ENCODE measurements at places on chromosomes 4 and X.

DNA sequence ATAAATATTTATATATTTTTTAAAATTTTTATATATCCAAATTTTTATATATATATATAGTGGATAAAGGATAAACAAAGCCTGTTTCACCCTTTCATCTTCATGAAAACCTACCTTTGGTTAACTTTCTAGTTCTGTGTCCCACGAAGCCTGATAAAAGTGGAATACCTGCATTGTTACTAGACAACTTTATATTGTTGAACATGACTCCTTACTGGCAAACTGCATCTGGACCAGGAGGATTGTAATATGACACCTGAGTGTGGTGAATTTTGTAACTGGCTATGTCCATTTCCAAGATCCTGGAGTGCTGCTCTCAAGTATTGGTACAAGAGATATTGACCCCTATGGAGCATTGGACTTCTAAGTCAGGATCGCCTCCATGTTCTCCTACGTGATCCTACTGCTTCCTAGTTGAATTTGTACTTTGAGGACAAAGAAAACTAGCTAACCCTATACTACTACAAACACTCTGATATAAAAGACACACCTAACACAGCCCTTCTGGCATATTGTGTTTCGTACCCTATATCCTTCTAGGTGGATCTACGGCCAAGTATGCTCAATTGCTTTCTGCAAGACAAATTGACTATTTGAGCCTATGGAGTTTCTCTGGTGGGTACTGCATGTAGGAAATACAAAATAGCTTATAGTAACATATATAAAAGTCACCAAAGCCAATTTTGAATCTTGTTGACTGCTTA lies 61.3 kb upstream of the PRRG1 start:
- no peak for DNase-seq

- no peak for DNase-seq
These were observed 16.4 kb downstream of the DSPP start for GRCh38 chr4:87624698-87625097.

GRCh38 chr4:30719454-30720020 lies 632 bp upstream of the PCDH7 start:
- DNase-seq = no peak

DNA sequence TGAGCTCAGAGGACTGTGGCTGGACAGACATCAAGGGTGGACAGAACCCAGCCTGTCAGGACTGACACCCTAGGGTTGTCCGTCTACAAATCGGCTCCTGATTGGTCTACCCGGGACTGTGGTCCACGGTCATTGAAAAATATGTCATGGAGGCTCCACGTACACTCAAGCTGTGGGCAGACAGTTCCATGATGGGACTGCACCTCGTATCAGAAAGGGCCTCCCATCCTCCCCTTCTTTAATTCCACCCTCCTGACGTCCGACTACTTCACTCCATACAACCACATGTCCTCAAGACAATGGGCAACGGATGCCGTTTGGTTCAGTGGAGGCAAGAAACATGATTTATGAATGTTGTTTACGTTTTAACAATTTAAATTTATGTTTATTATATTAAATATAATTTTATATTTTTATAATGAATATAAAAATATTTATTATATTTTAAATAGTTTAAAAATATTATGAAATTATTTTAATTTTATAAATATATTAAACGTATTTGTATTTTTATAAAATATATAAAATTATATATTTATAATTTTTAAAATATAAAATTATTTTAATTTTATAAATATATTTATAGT lies 58.0 kb upstream of the SHOX start:
- no peak for DNase-seq

GRCh38 chrX:31117266-31117665 lies 45.4 kb upstream of the FTHL17 start:
- no peak for DNase-seq

DNA sequence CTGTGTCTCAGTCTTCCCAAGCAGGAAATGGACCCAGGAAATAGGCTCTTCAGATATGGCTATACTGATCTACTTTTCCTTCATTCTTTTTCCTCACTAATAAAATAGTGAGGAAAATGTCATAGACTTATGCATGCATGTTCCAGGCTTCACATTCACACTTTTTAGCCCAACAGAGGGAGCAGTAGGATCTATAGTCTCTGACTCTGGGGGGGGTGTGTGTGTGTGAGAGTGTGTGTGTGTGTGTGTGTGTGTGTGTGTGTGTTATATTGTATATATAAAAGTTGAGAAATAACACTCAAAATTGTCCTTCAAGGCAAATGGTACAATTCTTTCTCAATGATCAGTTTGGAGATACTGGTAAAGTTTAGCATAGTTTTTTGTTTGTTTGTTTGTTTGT lies 297.2 kb upstream of the GALNT7 start:
- DNase-seq = no peak

- no peak for DNase-seq
These were observed 24.3 kb downstream of the HMX1 start for GRCh38 chr4:8847331-8847730.

DNA sequence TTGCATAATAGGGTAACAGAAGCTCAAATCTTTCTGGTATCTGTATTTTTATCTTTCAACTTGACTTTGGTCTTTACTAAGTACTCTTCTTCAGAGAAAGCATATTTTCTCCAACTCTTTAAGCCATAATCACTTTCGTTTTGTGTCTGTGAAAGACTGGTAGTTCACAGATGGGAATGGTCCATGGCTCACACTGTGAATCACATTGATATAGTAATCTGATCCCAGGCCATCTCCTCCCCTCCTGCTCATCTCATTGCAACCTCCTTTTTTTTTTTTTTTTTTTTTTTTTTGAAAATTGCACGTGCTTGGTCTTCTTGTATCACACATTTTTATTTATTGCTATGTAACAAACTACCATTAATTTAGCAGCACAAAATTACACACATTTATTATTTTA lies 694.5 kb upstream of the SLIT2 start:
- DNase-seq = no peak

GRCh38 chr4:825971-826330 lies at the start of gene CPLX1:
TSS of gene CPLX1 (minus strand) at chr4:826129. CDS start at chr4:824522, 1,607 bp downstream.
- no peak for DNase-seq

- DNase-seq = no peak
These were observed 301.6 kb downstream of the NAF1 start for GRCh38 chr4:162865102-162865501.

GRCh38 chr4:88063634-88064296 lies 56.3 kb downstream of the PKD2 start:
- DNase-seq = no peak

DNA sequence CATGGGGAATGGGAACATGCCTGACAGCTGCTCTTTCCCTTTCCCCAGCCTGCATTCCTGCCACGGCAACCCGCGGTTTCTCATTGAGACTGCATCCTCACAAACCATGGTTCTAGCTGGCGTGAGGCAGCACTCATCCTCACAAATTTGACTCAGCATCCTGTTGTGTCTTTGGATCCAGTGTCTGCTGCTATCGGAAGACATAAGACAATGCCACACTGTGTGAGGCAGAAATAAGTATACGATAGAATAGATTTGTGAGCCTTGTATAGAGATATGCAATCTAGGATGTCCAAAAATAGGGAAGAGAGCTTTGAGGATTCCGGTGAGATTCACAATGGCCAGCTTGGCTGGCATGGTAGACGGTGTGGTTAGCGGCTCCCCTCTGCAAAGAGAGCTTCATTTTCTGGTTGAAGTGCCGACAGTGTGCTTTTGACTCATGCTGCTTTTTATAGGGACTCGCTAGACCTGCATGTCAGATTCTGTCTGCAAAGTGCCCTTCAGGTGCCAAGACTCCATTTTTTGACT lies 161.3 kb upstream of the PSAPL1 start:
- no peak for DNase-seq

DNA sequence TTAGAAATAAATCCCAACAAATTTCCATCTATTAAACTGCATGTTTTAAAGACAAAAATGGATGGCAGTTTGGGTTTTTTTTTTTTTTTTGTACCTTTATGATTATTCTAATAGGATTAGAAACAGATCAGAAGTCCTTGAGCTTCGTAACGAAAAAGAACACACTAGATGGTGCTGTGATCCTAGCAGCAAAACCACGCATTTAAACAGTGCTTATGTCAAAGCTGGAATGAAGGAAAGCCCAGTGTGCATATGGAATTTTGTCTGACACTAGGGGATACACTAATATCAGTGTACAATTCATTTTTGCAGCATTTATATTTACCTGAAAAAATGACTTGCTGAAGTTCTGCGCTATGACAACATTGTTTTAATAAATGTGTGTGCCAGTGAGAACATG lies 229.1 kb downstream of the VEGFC start:
- no peak for DNase-seq

DNA sequence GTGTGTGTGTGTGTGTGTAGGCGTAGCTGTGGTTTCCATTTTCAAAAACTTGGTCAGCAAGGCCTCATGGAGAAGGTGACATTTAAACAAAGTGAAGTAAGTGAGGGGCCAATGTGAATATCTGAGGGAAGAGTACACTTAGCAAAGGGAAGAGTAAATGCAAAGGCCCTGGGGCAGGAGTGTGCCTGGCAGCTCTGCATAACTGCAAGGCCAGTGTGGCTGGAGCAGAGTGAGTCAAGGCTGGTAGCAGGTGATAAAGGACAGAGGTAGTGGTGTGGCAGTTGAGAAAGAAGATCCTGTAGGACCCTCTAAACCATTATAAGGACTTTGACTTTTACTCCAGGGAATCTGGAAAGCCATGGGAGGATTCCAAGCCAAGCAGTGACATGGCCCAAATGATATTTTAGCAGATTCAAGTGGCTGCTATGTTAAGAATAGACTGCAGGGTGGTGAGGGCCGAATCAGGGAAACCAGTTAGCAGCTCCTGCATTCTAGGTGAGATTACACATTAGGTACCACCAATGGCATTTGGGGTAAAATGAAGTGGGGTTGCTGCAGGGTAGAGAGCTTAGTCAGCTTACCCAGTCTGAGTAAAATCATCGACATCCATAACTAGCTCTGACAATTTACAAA lies 5.9 kb upstream of the TBC1D1 start:
- DNase-seq = no peak

DNA sequence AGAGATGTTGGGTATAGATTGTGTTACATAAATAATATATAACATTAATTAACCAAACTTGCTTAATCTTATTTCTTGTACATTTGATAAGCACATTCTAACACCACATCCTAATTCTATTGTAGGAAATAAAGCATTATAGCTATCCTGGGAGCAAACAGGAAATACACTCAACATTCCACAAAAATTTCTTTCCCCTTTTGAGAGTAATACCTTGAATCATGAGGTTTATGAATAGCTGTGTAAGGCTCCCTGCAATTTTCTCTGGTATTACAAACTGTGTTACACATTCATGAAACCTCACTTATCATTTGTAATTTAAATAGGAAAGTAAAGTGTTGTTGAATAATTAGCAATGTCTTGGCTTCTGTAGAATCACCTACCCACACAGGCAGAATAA lies 95.1 kb downstream of the TMEM47 start:
- no peak for DNase-seq

DNA sequence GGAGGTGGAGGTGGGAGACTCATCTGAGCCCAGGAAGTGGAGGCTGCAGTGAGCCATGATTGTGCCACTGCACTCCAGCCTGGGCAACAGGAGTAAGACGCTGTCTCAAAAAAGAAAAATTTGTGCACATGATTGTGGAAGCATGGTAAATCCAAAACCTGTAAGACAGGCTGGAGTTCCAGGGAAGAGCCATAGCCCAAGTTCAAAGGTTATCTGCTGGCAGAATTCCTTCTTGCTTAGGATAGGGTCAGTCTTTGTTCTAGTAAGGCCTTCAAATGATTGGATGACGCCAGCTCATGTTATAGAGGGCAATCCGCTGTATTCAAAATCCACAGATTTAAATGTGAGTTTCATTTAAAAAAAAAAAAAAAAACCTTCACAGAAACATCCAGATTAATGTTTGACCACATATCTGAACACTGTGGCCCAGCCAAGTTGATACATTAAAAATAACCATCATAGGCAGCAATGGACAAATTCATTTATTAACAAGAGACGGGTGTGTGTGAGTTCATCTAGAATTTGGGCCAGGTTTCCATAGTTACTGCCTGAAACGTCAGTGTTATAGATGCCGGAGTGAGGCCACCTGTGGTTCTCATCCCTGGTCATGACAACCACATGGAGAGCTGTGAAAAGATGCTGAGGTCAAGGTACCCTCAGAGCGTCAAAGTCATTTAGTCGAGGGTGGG lies 35.2 kb upstream of the SLC2A9 start:
- DNase-seq = no peak

DNA sequence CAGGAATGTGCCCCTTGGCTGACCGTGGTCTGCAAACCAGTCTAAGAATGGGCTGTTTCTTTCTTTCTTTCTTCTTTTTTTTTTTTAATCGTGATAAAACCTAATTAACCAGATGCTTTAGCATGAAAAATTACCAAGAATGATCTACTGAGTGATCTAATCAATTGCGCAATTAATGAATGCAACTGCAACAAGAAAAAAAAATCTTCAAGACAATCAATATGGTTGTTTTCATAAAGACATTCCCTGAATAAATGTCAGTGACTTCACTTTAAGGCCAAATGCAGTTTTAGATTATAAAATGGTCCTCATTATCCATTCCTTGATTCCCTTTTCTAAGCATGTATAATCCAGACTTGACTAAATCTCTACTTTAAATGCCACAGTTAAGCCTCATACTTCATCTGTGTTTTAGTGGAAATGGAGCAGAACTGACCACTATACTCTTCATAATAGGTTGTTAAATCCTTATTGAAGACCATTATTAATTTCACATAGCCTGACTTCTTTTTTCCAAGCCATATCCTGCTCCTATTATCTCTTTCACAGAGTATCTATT lies 51.6 kb upstream of the SETD7 start:
- no peak for DNase-seq

GRCh38 chrX:77938083-77938680 lies 27.7 kb downstream of the ATP7A start:
- DNase-seq = no peak

- DNase-seq = no peak
These were observed 267.8 kb downstream of the DTHD1 start for GRCh38 chr4:36549252-36549651.

- no peak for DNase-seq
These were observed 22.6 kb upstream of the PHF8 start for GRCh38 chrX:54066841-54067240.

GRCh38 chr4:53786632-53787031 lies 195.3 kb upstream of the LNX1 start:
- no peak for DNase-seq

GRCh38 chr4:151833174-151833573 lies 72.4 kb upstream of the GATB start:
- no peak for DNase-seq

- no peak for DNase-seq
These were observed 266.1 kb downstream of the GRIA3 start for GRCh38 chrX:123450222-123450621.

- no peak for DNase-seq
These were observed 13.7 kb downstream of the TEC start for GRCh38 chr4:48255959-48256342.

DNA sequence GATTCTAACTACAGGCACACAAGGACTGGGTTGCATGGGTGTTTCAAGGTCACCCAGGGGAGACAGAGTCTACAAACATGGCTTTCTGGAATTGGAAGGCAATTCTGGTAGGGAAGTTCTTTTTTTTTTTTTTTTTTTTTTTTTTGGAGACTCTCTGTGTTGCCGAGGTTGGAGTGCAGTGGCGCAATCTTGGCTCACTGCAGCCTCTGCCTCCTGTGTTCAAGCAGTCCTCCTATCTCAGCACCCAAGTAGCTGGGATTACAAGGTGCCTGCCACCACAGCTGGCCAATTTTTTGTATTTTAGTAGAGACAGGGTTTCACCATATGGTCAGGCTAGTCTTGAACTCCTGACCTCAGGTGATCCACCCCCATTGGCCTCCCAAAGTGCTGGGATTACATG lies 16.3 kb upstream of the FHDC1 start:
- no peak for DNase-seq
